ENCODE measurements at places on chromosomes 7 and 10.

DNA sequence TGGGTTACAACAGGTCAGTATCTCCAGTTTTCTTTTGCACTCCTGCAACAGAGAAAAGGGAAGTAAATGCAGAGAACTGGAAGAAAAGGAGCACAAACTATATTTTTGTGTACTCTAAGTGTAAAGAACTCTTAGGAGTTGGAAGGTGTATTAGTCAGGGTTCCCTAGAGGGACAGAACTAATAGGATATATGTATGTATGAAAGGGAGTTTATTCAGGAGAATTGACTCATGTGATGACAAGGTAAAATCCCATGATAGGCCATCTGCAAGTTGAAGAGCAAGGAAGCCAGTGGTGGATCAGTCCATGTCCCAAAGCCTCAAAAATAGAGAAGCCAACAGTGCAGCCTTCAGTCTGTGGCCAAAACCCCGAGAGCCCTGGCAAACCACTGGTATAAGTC lies 22.6 kb upstream of the RAB18 start:
- no peak overlapping the region for H3K4me3 ChIP-seq
- H3K4me1 ChIP-seq, result no peaks in the 10 kb centered on the region
- H3K36me3 ChIP-seq, result no peaks in the 10 kb centered on the region
- no peak for DNase-seq

DNA sequence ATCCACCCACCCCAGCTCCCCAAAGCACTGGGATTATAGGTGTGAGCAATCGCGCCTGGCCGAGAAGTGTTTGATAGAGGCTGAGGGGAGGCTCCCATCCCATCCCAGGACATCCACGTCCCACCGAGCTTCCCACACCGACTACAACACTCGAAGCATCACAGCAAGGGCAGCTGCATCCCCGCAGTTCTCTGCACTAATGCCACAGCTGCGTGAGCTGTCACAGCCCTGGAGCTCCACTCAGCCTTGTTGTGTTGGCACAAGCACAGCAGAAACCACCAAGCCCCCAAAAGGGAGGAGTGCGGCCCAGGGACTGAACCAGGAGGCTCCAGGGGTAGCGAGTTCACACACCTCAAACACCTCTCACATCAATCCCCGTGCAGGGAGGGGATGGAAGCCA lies 121.6 kb downstream of the DIP2C start:
- no peaks in the 10 kb centered on the region for H3K27me3 ChIP-seq
- H3K4me3 ChIP-seq, result no peak overlapping the region
- no peaks in the 10 kb centered on the region for H3K36me3 ChIP-seq
- H3K27ac ChIP-seq, result no peak overlapping the region

- H3K27ac ChIP-seq, result no peak overlapping the region
- no peak for DNase-seq
- H3K36me3 ChIP-seq, result no peaks in the 10 kb centered on the region
- no peak overlapping the region for H3K4me3 ChIP-seq
- H3K4me1 ChIP-seq, result peaks cover 6% of the 10 kb centered on the region
Measured at GRCh38 chr7:125468855-125469174, 539.2 kb upstream of the POT1 start.

- H3K27me3 ChIP-seq, result no peaks in the 10 kb centered on the region
- no peaks in the 10 kb centered on the region for H3K36me3 ChIP-seq
- no peak overlapping the region for H3K27ac ChIP-seq
- no peak for DNase-seq
Measured at GRCh38 chr7:80635998-80636397, 2.4 kb upstream of the CD36 start.

DNA sequence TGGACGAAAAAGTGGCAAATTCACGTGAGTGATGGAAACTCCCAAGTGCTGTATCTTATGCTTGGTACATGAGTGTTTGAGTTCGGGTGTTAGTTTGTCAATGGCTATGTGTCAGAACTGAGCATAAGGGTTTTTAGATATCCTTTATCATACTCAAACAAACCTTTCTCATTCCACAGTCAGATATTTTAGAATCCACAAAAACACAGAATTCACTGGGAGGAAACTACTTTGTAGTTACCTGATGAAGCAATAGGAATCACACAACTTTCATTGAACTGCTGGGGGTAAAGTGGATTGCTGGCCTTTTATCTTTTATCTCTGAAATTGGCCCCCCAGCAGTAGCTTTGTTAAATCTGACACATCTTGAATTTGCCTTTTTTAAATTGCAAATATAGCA lies 64.0 kb downstream of the DKK1 start:
- H3K4me1 ChIP-seq, result no peaks in the 10 kb centered on the region
- no peaks in the 10 kb centered on the region for H3K27me3 ChIP-seq
- no peak overlapping the region for H3K27ac ChIP-seq
- no peak overlapping the region for H3K4me3 ChIP-seq

- H3K4me1 ChIP-seq, result no peaks in the 10 kb centered on the region
- no peaks in the 10 kb centered on the region for H3K27me3 ChIP-seq
- H3K27ac ChIP-seq, result no peak overlapping the region
- DNase-seq, result peak; percentile 11
- no peak overlapping the region for H3K4me3 ChIP-seq
Measured at GRCh38 chr7:3922175-3922635, 621.2 kb downstream of the SDK1 start.
